MCF 10A (cell line): ENCODE measurements at places on chromosomes 3 and 15. TPM values are rescaled to one million over a fixed set of nuclear protein-coding genes. Genes with fewer than 3 reads are reported as not detected.

Gene GOLGA8J
- 0.21 TPM in 1 of 2 replicates, not detected in the other for total RNA-seq

Gene ZNF860
- total RNA-seq: 11.7 and 12.5 TPM in 2 replicates

Gene NSMCE3
- 6.7 and 9.1 TPM in 2 replicates for total RNA-seq

Gene RARB
- total RNA-seq: not detected in 2 replicates

Gene CLDN16
- total RNA-seq: 0.23 TPM in 1 of 2 replicates, not detected in the other

Gene GOLGA8M
- 1.2 and 1.6 TPM in 2 replicates for total RNA-seq

Gene C3orf20
- total RNA-seq: 0.15 TPM in 1 of 2 replicates, not detected in the other

Gene PLSCR5
- not detected in 2 replicates for total RNA-seq

- peaks cover 14% of the 10 kb centered on the region for H3K4me1 ChIP-seq
- peak; percentile 71 for DNase-seq
- H3K36me3 ChIP-seq: no peaks in the 10 kb centered on the region
- no peak overlapping the region for H3K27ac ChIP-seq
These were observed 105.0 kb upstream of the GAP43 start for GRCh38 chr3:115518100-115518852.

DNA sequence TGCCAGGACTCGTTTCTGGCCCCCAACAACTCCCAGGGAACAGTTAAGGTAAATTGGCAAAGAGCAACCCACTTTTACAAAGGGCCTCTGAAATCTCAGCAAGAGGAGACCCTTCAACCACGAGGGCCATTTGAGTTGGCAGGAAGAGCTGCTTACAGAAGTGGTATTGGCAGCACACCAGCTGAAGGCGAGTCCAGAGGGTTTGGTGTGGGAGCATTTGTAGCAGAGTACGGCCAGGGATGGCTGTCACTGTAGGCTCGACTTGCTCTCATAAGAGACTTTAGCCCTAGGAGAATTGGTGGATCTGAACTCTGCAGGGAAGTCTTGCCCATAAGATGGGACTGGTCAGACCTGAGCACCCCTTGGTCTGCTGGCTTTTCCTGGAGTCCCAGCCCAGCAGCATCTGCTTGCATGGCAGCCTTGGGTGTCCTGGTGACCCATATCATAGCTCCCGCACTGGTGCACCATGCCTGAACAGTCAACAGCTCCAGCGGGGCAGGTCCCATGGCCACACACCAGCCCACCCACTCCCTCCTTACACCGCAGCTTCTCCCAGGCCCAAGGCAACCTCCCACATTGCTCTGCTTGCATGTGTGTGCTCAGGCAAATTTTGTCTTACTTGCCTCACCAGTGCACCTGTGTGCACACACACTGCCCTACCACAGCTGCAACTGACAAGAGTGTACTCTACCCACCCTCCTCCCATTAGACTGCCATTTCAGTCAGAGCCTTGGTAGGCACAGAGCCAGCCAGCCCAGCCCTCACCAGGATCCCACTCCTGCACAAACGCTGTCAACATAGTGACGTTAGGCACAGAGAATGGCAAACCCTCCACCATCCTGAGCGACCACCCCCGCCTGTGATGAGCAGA lies 861.6 kb upstream of the DPPA4 start:
- no peaks in the 10 kb centered on the region for H3K4me1 ChIP-seq
- DNase-seq: no peak
- no peaks in the 10 kb centered on the region for H3K36me3 ChIP-seq
- no peak overlapping the region for H3K4me3 ChIP-seq
- H3K27ac ChIP-seq: no peak overlapping the region

DNA sequence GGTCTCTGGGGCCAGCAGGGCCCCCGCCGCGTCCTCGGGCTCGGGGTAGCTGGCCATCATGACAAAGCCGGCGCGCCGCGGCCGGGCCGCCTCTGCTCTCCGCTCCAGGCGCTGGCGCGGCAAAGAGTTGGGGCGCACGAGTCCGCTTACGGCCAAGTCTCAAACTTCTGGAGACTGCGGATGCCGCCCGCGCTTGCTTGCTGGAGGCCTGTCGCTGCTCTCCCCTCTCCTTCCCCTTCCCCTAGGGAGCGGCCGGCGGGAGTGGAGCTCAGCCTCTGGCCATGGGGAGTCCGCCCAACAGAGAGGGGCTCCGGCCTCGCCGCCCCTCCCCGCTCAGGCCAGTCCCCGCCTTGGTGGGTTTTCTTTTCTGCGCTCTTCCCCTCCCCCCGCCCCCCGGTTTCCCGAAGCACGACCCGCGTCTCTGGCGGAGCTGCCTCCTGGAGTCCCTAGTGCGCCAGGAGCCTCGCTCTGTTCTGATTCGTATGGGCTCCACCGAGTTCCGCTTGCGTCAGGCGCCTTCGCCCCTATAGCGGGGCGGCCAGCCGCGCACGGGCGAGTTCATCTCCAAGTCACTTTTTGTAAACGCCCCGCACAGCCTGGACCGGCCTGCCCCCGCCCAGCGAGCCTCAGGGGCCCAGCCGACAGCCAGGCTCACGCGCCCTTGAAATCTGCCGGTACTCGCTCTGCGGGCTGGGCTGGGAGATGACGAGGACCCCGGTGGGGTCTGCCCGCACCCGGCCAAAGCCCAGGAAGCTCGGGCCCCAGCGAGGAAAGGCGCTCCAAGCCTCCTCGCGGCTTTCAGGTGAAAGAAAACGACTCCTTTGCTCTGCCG lies at the start of the genes FOXL2 and FOXL2NB:
FOXL2 (minus strand) TSS at position 475 of the 832 bp plus-strand sequence; CDS start at position 60, 415 bp downstream.
FOXL2NB (plus strand) TSS at position 555 of the 832 bp plus-strand sequence; CDS start at position 703, 148 bp downstream.
- H3K4me1 ChIP-seq: no peaks in the 10 kb centered on the region
- H3K36me3 ChIP-seq: no peaks in the 10 kb centered on the region
- H3K4me3 ChIP-seq: peak within 1 kb of the TSS; percentile 61
- DNase-seq: no peak
- peaks cover 51% of the 10 kb centered on the region for H3K27me3 ChIP-seq

GRCh38 chr15:89767411-89767915 lies 8.7 kb upstream of the MESP2 start:
- no peaks in the 10 kb centered on the region for H3K27me3 ChIP-seq
- H3K27ac ChIP-seq: no peak overlapping the region
- H3K4me1 ChIP-seq: no peaks in the 10 kb centered on the region
- no peaks in the 10 kb centered on the region for H3K36me3 ChIP-seq
- H3K4me3 ChIP-seq: no peak overlapping the region

DNA sequence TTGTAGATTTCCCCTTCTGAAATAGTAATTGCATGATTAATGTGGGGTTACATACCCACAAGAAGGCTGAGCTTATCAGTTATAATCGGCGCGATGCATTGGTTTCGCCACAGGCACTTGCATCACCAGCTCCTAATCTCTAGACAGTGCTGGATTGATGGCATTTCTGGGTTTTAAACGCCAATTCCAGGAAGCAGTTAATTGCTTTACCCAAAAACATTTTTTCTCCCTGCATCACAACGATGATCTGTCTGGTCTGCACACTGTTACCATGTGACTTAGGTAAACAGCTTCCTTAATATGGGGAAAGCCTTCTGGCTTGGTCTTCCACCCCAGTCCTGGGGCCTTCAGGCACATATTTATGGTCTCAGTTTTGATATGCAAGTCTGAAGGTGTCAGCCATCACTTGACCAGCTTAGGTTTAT lies 70.0 kb upstream of the HEG1 start:
- no peak overlapping the region for H3K4me3 ChIP-seq
- peaks cover 36% of the 10 kb centered on the region for H3K4me1 ChIP-seq
- H3K27me3 ChIP-seq: no peaks in the 10 kb centered on the region
- DNase-seq: peak; percentile 55
